HL-60 (cell line): ENCODE measurements at places on chromosomes 7 and 10.
A peak's percentile ranks its signal among the peaks of the same experiment; 100 is the strongest.

DNA sequence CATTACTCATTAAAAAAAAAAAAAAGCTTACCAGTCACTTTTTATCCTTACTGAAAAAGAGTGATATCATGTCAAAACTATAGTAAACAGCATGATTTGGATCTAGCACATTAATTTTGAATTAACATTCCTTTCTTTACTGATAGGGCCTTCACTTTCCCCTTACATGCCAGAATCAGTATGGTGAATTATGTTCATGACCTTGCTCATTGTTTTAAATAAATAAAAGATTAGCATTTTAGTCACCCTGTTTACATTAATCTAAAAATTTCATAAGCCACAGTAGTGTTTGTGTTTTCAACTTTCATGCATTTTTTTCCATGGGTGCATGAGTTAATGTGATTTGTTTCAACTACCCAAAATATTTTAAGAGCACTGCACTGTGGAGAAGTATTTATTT lies 160.8 kb downstream of the TFEC start:
- no peak for DNase-seq

GRCh38 chr10:106355450-106355849 lies 809.1 kb downstream of the SORCS1 start:
- DNase-seq, result no peak

DNA sequence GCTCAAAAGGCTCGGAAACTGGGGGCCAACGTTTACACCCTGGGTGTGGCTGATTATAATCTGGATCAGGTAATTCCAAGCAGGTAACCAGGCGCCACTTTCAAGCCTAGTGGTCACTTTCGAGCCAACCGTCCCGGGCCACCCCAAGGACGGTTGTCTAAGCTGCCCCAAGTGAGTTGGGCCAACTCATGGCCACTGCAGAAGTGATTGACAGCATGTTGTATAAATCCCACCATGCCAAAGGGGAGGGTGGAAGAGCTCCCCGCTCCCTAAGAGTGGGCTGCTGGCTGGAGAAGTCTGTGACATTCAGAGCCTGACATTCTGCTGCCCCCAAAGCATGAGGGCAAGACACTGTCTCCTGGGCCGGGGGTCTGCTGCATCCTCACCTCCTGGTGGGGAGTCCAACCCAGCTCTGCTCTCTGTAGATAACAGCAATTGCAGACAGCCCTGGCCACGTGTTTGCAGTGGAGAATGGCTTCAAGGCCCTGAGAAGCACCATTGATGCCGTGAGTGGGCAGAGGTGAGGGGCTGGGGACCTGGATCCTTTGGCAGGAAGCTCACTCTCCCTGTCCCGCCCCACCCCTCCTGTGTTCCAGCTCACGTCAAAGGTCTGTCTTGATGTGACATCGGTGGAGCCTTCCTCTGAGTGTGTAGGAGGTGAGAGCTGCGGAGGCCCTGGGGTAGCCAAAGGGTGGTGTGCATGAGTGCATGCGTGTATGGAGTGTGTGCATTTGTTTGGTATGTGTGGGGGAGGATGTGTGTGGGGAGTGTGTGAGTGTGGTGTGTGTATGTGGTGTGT lies 10.8 kb downstream of the ANTXRL start:
- DNase-seq, result no peak

GRCh38 chr10:62860946-62861345 lies 44.8 kb upstream of the EGR2 start:
- DNase-seq, result peak; percentile 50

- no peak for DNase-seq
Observed at GRCh38 chr7:128679920-128680319, 7.8 kb downstream of the GARIN1A start.

- no peak for DNase-seq
Observed at GRCh38 chr7:88664630-88665233, 94.8 kb upstream of the ZNF804B start.

- no peak for DNase-seq
Observed at GRCh38 chr7:157565981-157566630, 229.3 kb downstream of the DNAJB6 start.

GRCh38 chr7:51078653-51079052 lies 238.0 kb downstream of the COBL start:
- DNase-seq, result no peak

- DNase-seq, result no peak
Observed at GRCh38 chr10:102595293-102595692, 49.0 kb upstream of the TRIM8 start.

- DNase-seq, result no peak
Observed at GRCh38 chr10:43249962-43250614, 16.8 kb downstream of the RASGEF1A start.

GRCh38 chr10:14691359-14691758 lies 83.3 kb downstream of the FAM107B start:
- DNase-seq, result no peak

GRCh38 chr7:1562597-1563051 lies 6.6 kb upstream of the TMEM184A start:
- DNase-seq, result no peak
